ENCODE measurements at places on chromosomes 1 and 21. TPM values are rescaled to one million over a fixed set of nuclear protein-coding genes. Genes with fewer than 3 reads are reported as not detected.

DNA sequence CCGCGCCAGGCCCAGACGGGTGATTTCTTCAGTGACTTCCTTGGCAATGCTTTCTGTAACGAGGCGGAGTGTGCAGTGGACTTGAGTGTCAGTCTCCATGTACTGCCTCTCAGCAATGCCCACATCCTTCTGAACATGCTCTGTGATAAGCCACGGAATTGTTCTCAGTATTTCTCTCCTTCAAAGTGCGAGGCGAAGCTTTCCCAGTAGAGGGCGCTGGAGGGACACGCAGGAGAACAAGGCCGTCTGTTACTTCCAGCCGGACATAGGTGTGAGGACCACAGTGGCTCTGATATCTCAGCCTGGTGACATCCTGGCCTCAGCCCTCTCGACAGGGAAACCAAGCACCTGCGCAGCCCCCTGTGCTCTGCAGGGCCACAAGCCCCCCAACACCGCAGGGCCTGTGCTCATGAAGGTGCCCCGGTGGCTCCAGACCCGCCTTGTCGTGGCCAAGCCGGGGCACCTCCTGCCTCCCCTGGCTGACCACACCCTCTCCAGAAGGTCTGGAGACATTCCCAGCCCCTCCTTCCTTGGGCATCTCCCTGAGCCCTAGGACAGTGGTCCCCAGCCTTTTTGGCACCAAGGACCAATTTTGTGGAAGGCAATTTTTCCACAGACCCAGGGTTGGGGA, 46.1 kb upstream of the BACE2 start:
- DNase-seq, result peak; percentile 81

- no peak for DNase-seq
Observed at GRCh38 chr21:43717967-43718871, 710 bp upstream of the PDXK start.

- no peak for DNase-seq
Observed at GRCh38 chr1:107061886-107062285, 5.4 kb downstream of the PRMT6 start.

DNA sequence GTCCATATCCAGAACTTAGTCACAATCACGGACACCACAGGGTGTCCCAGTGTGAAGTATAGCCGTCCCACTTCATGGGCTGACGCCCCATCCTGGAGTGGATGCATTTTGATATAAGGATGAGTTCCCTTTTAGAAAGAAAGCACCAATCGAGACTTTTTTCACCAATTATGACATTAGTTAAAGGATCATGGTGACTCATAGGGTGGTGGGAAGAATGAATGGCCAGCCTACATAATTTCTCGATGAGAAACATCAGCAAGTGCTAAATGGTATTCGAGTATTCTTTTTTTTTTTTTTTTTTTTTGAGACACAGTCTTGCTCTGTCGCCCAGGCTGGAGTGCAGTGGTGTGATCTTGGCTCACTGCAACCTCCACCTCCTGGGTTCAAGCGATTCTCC, 38.5 kb upstream of the USP1 start:
- no peak for DNase-seq

Gene GJB3
- not detected for total RNA-seq

GRCh38 chr1:89363196-89363595, 663 bp upstream of the GBP6 start:
- no peak for DNase-seq

Gene ADPRS
- total RNA-seq, result 10.4 TPM

DNA sequence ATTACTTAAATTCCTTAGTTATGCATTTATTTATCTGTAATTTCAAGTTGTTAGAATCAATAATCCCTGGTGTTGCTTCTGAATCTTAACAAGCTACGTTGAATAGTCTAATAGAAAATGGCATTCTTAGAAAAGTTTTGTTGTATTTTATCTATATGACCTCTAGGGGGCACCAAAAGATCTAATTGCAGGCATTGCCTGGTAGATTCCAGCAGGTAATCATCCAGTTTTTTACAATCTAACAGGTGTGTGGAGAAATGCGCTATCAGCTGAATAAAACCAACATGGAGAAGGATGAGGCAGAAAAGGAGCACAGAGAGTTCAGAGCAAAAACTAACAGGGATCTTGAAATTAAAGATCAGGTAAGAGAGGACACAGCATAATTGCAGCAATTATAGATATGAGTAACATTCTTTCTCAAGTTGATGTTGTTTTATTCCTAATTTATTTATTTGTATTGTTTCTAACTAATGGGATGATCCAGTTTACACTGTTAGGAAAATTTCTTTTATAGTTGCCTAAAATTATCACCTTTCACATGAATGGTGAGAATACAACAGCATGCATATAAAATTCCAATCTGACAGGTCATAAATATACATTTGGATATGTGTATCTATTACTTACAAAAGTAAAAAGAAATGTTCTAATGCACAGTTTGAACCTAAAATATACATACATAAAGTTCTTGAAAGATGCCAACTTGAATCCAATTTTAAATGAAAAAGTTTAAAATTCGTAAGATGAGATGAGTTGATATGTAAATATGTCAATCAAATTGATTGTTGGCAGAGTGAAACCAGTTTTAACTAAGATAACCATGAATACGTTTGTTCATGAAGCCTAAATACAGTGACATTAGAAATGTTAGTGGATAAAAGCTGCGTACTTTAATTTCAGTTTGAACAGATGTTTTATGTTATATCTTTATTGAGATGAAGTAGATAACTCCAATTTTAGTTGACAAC, 88.4 kb downstream of the SDCCAG8 start:
- no peak for DNase-seq

Gene MAP10
- total RNA-seq, result 1.3 TPM

- DNase-seq, result no peak
Observed at GRCh38 chr1:166813508-166814223, 25.6 kb upstream of the POGK start.

Gene UBQLN4
- total RNA-seq, result 13.5 TPM

Gene AADACL4
- total RNA-seq, result not detected

DNA sequence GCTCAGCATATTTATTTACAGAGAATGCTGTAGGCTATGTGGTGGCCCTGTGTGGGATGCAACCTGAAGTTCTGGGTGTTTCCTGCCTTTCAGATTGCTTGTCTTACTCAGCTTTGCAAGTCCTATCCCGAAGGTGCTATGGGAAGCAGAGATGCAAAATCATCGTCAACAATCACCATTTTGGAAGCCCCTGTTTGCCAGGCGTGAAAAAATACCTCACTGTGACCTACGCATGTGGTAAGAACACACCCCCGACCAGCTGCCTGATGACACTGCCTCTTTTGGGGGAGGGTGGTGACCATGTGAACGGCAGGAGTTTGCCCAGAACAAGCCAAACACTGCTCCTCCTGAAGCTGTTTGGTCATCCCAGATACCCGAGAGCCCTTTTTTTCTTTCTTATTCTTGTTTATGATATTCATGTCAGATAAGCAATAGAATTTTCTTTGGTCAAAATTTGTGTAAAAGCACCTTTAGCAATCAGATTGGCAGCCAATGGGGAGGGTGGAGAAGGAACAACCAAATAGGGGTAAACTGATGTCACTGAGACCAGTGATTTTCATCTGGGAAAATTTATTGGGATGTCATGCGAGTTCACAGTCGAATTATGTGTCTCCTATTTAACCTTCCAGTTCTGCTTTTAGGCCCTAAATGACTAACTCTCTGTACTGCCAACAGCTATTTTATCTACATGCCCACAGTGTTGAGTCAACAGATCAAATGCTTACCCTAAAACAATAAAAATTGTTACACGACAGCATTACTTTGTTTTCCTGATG, 82.6 kb downstream of the EVA1C start:
- DNase-seq, result no peak

GRCh38 chr21:31363720-31364119, 19.7 kb upstream of the TIAM1 start:
- no peak for DNase-seq

DNA sequence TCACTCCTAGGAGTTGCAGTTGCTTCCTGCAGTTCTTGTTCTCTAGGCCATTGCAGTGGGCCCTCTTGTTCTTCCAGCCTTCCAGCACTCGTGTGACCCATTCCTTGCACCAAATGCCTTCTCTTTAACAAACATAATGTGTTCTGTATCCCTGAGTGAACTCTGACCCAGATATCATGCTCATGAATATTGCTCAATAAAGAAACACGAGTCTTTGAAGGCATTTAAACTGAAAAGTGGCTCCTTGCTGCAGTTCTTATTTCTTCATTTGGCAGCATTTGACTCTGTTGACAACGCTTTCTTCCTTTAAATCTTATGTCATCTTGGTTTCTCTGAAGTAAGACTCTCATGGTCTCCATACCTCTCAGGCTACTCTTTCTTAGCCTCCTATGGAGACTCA, 100.7 kb upstream of the PDE4B start:
- DNase-seq, result no peak

Gene RNF11
- 60.5 TPM for total RNA-seq

- DNase-seq, result no peak
Observed at GRCh38 chr1:66723985-66724384, 28.3 kb upstream of the DYNLT5 start.

Gene ACTN2
- 0.19 TPM for total RNA-seq

DNA sequence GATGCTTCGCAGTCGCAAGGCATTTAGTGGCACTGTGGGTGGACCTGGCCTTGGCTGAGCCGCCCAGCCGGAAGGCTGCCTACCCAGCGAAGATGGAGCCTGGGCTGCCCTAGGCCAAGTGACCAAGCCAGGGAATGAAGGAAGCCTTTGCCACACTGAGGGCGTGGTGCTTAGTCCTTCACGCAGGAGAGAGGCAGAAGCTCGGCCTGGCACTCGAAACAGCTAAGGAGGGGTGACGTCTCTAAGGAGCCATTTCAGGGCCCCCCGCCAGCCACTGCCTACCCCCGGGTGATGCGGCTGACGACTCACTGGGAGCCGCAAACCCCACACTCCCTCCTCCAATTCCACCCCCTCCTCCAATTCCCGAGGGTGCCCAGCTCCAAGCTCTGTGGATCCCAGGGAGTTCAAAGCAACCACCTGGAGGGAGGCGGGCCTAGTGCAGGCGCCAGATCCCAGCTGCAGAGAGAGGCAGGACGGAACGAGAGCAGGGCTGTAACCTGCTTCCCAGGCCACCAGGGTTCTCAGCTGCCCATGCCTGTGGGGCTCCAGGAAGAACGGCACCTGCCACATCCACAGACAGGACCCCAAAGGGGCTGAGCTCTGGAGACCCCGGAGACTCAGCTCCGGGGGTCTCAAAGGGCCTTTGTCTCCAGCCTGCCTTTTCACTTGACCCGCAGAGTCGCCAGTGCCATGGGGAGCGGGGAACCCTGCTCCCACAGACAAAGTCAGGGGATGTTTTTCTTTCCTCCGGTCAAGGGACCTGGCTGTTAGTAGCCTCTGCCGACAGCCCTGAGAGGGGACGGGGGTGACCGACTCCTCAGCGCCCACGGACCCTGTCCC, 75.8 kb downstream of the ARHGEF16 start:
- no peak for DNase-seq

DNA sequence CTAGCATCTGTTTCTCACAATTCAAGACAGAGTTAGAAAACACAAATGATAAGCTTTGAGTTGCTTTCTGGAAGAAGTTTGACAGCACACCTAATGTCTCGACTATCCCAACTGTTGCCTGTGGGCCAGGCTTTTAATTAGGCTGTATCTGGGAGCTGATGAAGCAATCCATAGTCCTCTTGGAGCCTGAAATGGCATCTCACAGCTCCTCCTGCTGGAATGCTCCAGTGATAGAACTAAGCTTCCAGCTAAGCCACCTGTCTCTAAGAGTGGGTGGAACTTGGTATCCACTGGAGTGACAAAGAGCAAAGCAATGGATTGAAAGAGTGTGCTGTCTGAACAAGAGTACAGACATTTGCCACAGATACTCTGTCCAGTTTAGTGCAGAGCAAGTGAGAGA, 605.3 kb upstream of the NR5A2 start:
- no peak for DNase-seq

- DNase-seq, result no peak
Observed at GRCh38 chr1:209945377-209945776, 7.4 kb downstream of the SYT14 start.

Gene RCSD1
- total RNA-seq, result 15.0 TPM

GRCh38 chr1:180762796-180763195, 131.0 kb downstream of the XPR1 start:
- no peak for DNase-seq

DNA sequence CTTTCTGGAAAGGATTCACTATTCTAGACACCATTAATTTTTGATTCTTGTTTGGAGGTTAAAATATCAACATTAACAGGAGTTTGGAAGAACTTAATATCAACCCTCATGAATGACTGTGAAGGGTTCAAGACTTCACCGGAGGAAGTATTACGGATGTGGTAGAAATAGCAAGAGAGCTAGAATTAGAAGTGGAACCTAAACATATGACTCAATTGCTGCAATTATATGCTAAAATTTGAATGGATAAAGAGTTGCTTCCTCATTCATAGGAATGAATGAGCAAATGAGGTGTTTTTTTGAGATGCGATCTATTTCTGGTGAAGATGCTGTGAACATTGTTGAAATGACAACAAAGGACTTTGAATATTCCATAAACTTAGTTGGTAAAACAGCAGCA, 77.9 kb upstream of the TNFSF4 start:
- no peak for DNase-seq

- no peak for DNase-seq
Observed at GRCh38 chr1:50357186-50357585, 66.1 kb downstream of the DMRTA2 start.

- DNase-seq, result no peak
Observed at GRCh38 chr1:31273619-31274018, 23.0 kb downstream of the SNRNP40 start.

GRCh38 chr1:28132171-28133167, 44.0 kb downstream of the PTAFR start:
- no peak for DNase-seq

Gene NPHS2
- not detected for total RNA-seq

DNA sequence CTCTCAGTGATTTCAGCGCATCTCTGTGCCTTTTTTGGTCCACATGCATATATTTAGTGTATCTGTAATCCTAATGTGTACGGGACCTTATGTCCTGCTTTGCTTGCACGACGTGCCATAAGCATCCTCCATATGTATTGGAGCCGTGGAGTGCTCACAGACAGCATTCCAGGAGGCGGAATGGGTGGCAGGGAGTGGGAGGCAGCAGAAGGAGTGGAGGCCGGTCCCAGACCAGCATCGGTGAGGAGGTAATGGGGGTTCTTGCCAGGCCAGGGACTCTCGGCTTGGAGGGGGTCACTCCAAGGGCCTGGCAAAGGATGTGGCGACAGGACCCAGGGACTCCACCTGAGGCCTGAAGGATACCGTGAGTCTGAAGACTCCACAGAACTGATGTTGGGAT, 185.0 kb downstream of the CAMTA1 start:
- no peak for DNase-seq

GRCh38 chr1:161379071-161379470, 11.4 kb upstream of the CFAP126 start:
- DNase-seq, result no peak

GRCh38 chr1:33725037-33725436, 138.8 kb upstream of the HMGB4 start:
- no peak for DNase-seq

Gene SAMD13
- 0.17 TPM for total RNA-seq

Gene ECM1
- 8.1 TPM for total RNA-seq

Gene CCDC30
- total RNA-seq, result 2.0 TPM

GRCh38 chr1:99957818-99958217, 12.0 kb upstream of the SLC35A3 start:
- no peak for DNase-seq

GRCh38 chr1:181089017-181089675, 646 bp downstream of the IER5 start:
- DNase-seq, result no peak

Gene NBPF10
- total RNA-seq, result 1.9 TPM
